ENCODE measurements at places on chromosomes 13 and 19.

DNA sequence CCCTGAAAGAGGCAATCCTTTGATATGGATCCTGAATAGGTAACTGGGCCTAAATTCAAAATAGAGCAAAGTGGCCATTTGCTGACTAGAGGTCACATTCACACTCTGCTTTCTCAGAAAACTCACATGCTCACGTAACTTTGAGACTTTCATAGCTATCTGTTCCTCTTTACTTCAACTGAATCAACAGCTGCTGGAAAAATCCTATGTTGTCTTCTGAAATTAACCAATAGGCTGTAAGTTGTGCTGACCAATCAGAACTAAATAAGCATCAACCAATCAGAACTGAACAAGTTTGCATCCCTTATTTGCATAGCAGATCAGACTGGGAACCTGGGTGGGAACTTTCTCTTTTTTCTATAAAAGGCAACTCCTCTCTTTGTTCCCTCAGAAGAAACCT lies 24.0 kb upstream of the TBC1D4 start:
- DNase-seq, result no peak

DNA sequence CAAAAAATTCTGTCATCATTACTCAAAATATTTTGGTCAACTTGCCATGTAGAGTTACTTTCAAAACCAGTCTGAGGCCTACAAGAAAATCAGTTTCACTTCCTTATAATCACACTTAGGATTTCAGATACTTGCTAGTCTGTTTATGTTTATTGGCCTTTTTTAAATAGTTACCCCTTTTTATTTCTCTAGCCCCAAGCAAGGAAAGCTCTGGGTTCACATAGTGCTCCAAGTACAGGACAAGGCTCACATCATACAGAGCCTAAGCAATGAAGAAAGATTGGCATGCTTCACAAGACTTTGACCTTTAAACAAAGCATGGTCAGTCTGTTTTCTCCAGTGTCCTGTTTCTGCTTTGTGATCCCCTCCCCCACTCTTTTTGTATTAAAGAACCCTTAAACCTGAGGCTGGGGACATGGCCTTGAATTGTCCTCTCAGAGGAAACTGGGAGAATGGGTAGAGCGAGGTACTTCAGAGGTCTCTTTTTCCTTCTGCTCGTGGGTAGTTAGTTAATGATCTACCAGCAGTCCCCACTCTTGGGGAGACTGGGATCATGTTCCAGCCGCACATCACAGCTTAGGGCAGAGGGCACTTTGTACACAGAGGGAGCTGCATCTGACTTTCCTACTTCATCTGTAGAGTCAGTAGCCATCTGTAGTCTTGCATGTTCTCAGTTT lies 30.7 kb downstream of the CEACAM1 start:
- DNase-seq, result no peak

DNA sequence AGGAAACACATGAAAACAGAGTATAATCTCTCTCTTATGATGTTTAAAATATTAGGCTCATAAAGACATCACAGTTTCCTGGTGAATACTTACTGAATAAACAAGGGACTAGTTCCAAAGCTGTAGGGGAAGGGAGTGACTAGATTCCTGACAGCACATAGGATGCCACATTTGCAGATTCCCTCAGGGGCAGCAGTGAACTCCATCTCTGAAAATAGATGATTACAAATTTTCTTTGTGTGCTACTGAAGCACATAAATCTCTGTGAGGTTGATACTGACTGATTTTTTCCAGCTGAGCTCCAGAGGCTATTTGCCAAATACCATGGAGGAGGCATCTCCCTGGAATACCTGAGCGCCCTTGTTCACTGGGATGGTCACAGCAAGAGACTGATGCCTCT lies 77.3 kb downstream of the FGF9 start:
- no peak for DNase-seq

DNA sequence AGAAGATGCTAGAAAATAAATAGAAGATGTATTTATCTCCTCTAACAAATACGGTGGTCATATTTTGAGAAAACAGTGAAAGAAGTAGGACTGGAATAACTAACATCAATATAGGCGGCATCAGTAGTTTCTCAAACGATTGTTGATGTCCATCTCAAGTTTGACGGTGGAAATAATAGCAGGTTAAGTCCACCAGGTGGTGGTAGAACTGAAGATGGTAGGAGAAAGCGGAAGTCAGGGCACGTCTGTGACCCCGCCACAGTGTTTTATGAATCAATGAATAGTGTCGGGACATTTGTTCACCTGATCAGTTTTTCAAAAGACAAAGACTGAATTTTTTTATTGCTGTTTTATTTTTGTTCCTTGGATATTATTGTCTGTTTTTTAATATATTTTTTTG lies 706.4 kb upstream of the SLC10A2 start:
- DNase-seq, result no peak

DNA sequence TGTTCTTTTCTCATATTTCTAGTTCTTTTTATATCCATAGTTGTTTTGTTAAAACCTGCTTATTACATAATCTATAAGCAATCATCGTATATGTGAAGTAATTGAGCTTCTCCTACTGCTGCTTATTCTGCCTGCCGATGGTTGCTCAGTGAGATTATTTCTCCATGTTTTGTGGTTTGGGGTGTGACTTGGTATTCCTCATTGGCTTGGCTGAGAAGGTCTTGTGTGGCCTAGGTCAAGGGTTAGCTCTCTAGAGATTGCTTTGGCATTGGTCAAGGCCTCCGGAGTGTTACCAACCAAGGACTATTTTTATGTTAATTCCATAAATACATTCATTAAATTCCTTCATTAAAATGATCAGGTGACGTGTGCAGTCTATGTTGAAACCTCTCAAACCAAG lies 302.8 kb downstream of the MYO16 start:
- DNase-seq, result no peak

DNA sequence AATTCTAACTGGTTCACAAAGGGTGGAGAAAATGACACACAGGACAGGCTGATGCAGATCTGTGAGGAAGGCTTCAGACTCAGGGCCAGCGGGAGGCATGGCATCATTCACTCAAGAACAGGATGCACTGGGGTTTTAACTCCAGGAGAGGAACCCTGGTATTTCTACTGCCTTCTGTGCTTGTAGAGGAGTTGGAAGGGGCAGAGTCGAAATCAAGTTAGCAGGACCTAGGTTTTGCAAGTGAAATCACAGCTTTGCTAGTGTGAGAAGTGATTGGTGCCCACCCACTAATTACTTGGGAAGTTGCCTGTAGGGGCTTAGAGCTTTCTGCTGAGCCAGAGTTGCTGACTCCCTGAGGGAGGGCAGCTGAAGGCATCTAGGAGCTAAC lies 92.7 kb downstream of the AKAP11 start:
- DNase-seq, result no peak

GRCh38 chr13:92488249-92488852 lies 738.3 kb upstream of the GPC6 start:
- DNase-seq, result no peak
